Thyroid gland (tissue), 4 donors: ENCODE measurements at places on chromosomes 2 and 18. TPM values are rescaled to one million over a fixed set of nuclear protein-coding genes. Genes with fewer than 3 reads are reported as not detected.

DNA sequence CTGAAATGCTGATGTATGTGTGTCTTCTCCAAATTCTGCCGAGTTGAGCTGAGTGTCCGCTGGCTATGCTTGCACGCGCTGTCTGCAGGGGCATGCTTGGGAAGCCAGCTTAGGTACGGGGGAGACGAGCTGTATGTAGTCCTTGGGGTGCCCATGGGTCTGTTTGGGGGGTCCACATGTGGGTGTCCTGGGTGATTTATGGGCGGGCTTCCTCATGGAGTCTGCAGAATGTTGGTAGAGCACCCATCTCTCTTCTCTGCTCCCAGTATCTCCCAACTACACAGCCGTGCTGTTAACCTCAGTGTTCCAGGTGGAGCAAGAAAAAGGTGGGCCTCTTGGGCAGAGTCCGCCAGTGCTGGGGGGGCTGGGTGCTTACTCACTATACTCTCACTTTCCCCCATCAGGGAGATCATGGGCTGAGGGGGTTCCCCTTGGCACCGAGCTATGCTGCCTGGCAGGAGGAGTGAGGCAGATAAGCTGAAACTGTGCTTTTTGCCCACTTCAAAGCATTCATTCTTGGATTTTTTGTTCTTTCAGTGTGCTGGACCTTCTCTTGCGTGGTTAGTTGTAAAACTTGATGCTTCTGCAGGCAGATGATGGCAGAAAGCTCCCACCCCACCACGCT, 128.2 kb upstream of the ALKAL2 start:
- H3K36me3 ChIP-seq, result no peaks in the 10 kb centered on the region
- H3K27me3 ChIP-seq, result no peaks in the 10 kb centered on the region
- H3K27ac ChIP-seq, result no peak overlapping the region
- no peak for DNase-seq
- no peaks in the 10 kb centered on the region for H3K4me1 ChIP-seq
- H3K4me3 ChIP-seq, result no peak overlapping the region

- no peak for DNase-seq
- H3K27me3 ChIP-seq, result no peaks in the 10 kb centered on the region
- no peak overlapping the region for H3K27ac ChIP-seq
- H3K4me3 ChIP-seq, result no peak overlapping the region
- H3K36me3 ChIP-seq, result peaks cover 31% of the 10 kb centered on the region
These were observed 54.4 kb downstream of the USP14 start for GRCh38 chr18:212780-213179.

DNA sequence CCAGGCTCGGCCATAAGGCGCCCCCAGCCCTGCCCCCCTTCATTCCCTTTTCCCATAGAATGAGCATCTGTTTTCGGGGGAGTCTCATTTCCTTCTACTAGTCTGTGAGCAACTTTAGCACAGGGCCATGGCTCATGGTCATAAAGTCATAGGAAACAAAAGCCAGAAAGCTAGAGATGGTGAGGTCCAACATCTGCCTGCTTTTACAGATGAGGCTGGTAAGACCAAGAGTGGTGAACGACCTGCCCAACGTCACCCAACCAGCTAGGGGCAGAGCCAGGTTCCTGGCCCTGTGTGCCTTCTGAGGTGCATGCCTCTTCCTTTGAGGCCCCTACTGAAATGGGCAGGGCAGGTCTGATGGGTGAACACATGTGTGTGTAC, 212.7 kb downstream of the DYSF start:
- H3K27ac ChIP-seq, result no peak overlapping the region
- no peak for DNase-seq
- no peaks in the 10 kb centered on the region for H3K27me3 ChIP-seq
- no peaks in the 10 kb centered on the region for H3K36me3 ChIP-seq
- no peaks in the 10 kb centered on the region for H3K4me1 ChIP-seq

DNA sequence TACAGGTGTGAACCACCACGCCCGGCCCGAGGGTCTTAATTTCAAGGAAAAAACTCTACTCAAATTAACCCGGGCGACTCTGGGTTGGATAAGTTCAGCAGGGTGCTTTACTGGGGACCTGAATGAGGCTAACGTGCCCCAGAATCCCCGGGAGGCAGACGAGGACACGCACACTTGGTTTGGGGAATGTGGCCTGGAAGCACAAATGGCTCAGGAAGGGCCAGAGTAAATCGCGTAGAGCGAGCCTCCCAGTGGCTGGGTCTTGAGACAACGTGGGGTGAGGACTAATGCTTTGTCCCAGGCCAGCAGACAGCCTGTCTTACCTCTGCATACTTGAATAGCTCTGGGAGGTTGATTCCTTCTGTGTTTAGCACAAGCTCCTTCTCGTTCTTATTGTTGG, 75.8 kb downstream of the POLR1A start:
- DNase-seq, result peak; percentile 93
- H3K27ac ChIP-seq, result peak overlapping the region; percentile 86
- H3K4me3 ChIP-seq, result no peak overlapping the region
- H3K27me3 ChIP-seq, result no peaks in the 10 kb centered on the region
- H3K36me3 ChIP-seq, result peaks cover 27% of the 10 kb centered on the region
- H3K4me1 ChIP-seq, result peaks cover 21% of the 10 kb centered on the region

- no peak for DNase-seq
- no peaks in the 10 kb centered on the region for H3K4me1 ChIP-seq
- H3K27ac ChIP-seq, result no peak overlapping the region
These were observed 159.4 kb downstream of the LTBP1 start for GRCh38 chr2:33106115-33106514.

DNA sequence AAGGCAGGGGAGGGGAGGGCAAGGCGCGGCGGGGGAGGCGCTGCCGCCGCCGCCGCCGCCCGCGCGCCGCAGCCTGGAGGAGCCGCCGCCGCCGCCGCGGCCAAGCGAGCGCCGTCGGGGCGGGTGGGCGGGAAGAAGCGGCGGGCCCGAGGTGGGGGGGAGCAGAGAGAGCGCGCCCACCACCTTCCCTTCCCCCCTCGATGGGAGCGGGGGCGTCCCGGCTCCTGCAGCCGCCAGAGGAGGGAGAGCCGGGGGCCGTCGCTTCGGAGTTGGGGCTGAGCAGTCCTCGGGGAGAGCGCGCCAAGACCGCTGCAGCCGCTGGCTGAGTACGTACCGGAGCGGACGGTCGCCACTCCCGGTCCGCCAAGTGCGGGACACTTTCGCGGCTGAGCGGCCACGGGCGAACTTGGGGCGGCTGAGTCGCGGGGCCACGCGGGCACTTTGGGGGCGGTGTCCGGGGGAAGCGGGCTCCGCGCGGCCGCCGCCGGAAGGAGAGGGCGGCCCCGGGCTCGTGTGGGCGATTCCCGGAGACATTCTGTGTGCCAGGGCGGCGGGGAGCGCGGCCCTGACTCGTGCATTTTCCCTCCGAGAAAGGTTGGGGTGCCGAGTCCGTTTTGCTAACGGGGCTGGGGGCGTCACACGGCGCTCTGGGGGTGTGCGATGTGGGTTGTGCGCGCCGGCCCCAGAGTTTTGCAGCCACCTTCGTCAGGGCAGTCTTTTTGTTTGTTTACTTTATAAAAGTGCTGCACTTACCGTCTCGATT, at the start of gene NAB1:
NAB1 (plus strand) TSS at position 49 of the 763 bp plus-strand sequence. CDS start 10,094 bp downstream, outside the sequence.
- DNase-seq, result peak; percentile 63
- H3K27me3 ChIP-seq, result no peaks in the 10 kb centered on the region
- peak within 1 kb of the TSS; percentile 91 for H3K4me3 ChIP-seq
- peak within 1 kb of the TSS; percentile 96 for H3K27ac ChIP-seq
- H3K36me3 ChIP-seq, result no peaks in the 10 kb centered on the region

- H3K4me1 ChIP-seq, result no peaks in the 10 kb centered on the region
- no peak overlapping the region for H3K4me3 ChIP-seq
These were observed 180.4 kb downstream of the CD8B2 start for GRCh38 chr2:106667478-106668070.

GRCh38 chr2:236841389-236841788, 244.3 kb upstream of the COPS8 start:
- peaks cover 3% of the 10 kb centered on the region for H3K4me1 ChIP-seq

DNA sequence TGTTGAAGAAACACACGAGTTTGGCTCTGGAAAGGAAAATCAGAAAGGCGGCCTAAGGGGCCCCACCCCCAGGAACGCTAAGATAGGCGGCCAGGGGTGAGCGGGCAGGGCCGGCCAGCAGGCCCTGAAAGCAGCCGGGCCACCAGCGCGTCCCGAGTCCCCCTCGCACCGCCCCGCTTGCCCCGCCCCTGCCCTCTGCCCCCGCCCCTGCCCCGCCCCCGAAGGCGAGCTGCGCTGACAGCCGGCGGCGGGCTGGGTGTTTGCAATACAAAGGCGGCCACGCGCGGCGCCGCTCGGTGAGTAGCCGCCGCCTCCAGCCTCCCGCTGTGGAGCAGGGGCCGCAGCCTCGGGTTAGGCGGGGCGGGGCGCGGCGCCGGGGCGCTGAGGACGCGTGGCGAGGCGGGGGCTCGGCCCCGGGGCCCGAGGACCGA, at the start of gene LPIN1:
LPIN1 (plus strand) TSS at position 257 of the 431 bp plus-strand sequence. CDS start 18,910 bp downstream, outside the sequence.
- DNase-seq, result peak; percentile 88
- H3K27me3 ChIP-seq, result no peaks in the 10 kb centered on the region
- peak within 1 kb of the TSS; percentile 79 for H3K27ac ChIP-seq
- H3K36me3 ChIP-seq, result no peaks in the 10 kb centered on the region
- peak within 1 kb of the TSS; percentile 79 for H3K4me3 ChIP-seq
- peaks cover 64% of the 10 kb centered on the region for H3K4me1 ChIP-seq

The SERPINB11 gene
- not detected for total RNA-seq

The NIFK gene
- total RNA-seq, result 36.0 TPM

The TOGARAM2 gene
- 0.78 TPM for total RNA-seq

The PTPN4 gene
- 131 TPM for total RNA-seq
